ENCODE measurements at places on chromosomes 4 and X.

DNA sequence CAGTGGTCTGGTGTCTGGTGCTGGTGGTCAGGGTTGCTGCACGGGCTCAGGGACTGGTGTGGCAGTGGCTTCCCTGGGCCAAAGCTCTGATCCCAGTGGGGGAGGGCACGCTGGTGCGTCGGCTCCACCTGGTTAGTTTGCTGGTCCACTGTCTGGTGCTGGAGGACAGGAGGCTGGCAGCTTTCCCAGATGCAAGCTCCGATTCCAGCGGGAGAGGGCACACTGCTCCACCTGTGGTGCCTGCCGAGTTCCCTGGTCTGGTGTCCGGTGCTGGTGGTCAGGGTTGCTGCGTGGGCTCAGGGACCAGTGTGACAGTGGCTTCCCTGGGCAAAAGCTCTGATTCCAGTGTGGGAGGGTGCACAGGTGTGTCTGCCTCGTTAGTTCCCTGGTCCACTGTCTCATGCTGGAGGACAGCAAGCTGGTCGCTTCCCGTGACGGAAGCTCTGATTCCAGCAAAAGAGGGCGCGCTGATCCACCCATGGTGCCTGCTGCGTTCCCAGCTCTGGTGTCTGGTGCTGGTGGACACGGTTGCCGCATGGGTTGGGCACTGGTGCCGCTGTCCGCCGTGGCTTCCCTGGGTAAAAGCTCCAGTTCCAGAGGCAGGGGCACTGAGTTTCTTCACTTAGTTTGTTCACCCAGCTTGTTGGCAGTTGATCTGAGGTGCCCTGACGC lies 5.8 kb downstream of the VMA21 start:
- no peak for DNase-seq

GRCh38 chr4:37754410-37755185 lies 68.4 kb upstream of the RELL1 start:
- DNase-seq, result no peak

GRCh38 chr4:110472583-110473329 lies 3.2 kb upstream of the ENPEP start:
- no peak for DNase-seq

GRCh38 chrX:154327038-154327820 lies 31.6 kb downstream of the TKTL1 start:
- no peak for DNase-seq

DNA sequence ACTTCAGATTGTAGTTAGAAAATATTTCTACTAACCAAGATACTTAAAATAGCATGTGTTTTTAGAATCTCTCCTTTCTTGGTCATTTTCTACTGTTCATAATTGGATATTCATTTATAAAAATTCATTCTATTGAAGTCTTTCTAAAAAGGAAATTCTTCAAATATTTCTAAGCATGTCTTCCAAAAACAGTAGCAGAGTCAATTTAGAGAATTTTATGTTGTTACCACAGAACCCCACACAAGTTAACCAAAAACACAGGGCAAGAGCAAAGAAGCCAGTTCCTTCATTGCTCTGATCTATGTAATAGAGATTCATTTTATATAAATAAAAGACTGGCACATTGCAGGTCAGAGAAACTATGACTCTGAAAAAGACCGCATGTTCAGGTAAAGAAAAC lies 345.1 kb upstream of the PITX2 start:
- no peak for DNase-seq

GRCh38 chr4:113173126-113173792 lies 123.8 kb downstream of the ANK2 start:
- DNase-seq, result no peak

GRCh38 chr4:77959566-77960338 lies 97.1 kb downstream of the MRPL1 start:
- no peak for DNase-seq

Measured in stimulated activated CD8-positive, alpha-beta memory T cell treated with anti-CD3 and anti-CD28 coated beads, Interleukin-4, amount 100 ng/mL, for 1 hour (primary cell).